NCI-H226 (cell line): ENCODE measurements at places on chromosomes 1 and 21.
A peak's percentile ranks its signal among the peaks of the same experiment; 100 is the strongest.

- DNase-seq, result no peak
Measured at GRCh38 chr1:11331036-11331944, 58.3 kb downstream of the UBIAD1 start.

GRCh38 chr1:205456868-205457745 is 1.3 kb upstream of the BLACAT1 start:
- DNase-seq, result no peak

- no peak for DNase-seq
Measured at GRCh38 chr1:167839009-167839408, 74.9 kb downstream of the ADCY10 start.

DNA sequence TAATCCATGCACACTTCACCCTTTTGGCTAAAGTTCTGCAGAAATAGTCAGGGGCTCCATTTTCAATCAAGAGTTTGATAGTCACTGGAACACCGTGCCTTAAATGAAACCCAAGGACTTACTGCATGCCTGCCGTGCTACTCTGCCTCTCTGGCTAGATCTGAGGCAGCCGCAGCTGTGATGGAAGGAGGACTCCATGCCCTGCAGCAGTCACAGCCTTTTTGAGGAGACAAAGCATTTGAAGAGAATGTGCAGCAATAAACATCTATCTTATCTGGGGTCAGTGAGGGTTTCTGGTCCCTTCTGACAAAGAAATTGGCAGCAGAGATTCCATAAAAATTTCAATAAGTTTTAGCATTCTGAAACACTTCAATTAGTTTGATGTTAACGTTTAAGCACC is 78.0 kb downstream of the BCAR3 start:
- no peak for DNase-seq

- no peak for DNase-seq
Measured at GRCh38 chr1:118219438-118219837, 34.4 kb upstream of the SPAG17 start.

GRCh38 chr1:1943834-1944570 is 24.9 kb upstream of the TMEM52 start:
- DNase-seq, result peak; percentile 30

GRCh38 chr21:35100349-35100811 is 51.3 kb upstream of the RUNX1 start:
- DNase-seq, result no peak

DNA sequence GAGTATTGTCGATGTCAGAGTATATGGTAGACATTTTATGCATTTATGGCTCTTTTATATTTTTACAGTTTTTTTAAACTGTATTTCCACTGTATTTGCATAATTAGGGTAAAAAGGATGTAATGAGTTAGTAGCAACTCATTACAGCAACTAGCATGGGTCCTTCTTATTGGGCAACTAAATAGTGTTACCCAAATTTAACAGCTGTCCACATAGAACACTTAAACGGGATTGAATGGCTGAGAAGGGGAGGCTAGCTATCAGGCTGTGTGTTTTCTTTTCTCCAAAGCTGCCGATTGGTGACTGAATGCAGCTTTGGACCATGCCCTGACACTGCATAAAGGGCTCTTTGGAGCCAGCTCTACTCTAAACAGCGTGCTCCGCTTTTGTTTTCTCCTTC is 75.4 kb downstream of the PTPRC start:
- no peak for DNase-seq

- no peak for DNase-seq
Measured at GRCh38 chr1:213491468-213491867, 440.4 kb downstream of the RPS6KC1 start.

GRCh38 chr21:34754690-34755647 is 86.2 kb downstream of the CLIC6 start:
- DNase-seq, result no peak

- DNase-seq, result no peak
Measured at GRCh38 chr1:8727809-8728213, 89.6 kb downstream of the RERE start.

- no peak for DNase-seq
Measured at GRCh38 chr21:28253961-28254360, 738.7 kb downstream of the LTN1 start.

DNA sequence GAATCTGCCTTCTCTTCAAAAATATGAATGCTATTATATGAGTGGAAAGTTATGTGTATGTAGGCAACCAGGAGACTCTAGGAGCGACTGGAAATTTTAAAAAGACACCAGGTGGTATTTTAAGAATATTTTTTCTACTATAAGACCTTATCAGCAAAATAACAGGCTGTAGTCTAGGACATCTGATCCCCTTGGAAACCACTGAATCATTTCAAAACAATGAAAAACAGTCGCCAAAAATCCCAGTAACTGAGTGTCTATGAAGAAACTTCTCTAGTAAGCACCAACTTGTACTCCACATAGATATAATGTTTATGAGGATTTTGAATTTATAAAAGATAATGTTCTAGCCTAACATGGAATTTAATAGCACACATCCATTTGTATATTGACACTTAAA is 358.5 kb downstream of the GPATCH2 start:
- peak; percentile 12 for DNase-seq

- no peak for DNase-seq
Measured at GRCh38 chr1:175073633-175074032, 6.0 kb downstream of the TNN start.

GRCh38 chr1:152959801-152960451 is 10.5 kb upstream of the SPRR4 start:
- no peak for DNase-seq

DNA sequence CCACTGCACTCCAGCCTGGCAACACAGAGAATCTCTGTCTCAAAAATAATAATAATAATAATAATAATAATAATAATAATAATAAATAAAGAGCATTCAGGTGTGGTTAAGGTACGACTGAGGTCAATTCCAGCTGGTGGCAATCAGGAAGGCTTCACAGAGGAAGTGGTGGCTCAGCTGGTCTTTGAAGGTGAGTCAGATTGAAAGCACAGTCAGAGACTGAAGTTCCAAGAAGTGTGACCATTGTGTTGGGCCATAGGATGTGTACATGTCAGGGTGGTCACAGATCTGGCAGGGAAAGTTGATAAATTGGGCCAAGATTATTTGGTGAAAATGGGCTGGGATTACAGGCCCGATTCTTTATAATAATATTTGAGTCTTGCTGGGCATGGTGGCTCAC is 31.0 kb upstream of the MED18 start:
- no peak for DNase-seq

DNA sequence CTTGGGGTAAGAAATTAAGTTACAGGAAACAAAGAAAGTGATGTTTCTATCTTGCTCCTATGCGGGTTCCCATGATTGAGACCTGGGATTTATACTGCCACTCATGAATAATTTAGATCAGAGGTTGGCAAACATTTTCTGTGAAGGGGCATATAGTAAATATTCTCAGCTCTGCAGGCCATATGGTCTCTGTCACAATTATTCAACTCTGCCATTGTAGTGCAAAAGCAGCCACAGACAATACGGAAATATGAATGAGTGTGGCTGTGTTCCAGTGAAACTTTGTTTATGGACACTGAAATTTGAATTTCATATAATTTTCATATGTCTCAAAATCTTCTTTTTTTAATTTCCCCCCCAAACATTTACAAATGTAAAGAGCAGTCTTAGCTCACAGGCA is 127.2 kb downstream of the FOXD2 start:
- DNase-seq, result no peak

- DNase-seq, result no peak
Measured at GRCh38 chr1:218456444-218456843, 111.3 kb downstream of the TGFB2 start.

DNA sequence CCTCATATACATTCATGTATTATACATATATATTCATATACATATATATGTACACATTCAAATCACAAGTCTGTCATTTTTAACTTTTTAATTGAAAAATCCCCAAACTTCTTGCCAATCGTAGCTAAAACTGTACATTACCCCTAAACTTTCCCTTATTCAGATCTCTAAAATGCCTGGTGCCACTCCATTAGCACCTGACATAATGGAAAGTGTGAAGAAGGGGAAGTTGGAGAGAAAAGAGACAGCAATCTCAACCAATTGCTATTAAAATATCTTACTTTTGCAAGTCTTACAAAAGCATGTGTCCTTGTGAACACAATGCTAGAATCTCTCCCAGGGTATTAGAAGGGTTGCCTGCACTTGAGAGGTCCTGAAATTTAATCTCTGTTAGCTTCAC is 22.7 kb upstream of the PRKACB start:
- no peak for DNase-seq

- no peak for DNase-seq
Measured at GRCh38 chr1:116194568-116194967, 83.4 kb downstream of the MAB21L3 start.

DNA sequence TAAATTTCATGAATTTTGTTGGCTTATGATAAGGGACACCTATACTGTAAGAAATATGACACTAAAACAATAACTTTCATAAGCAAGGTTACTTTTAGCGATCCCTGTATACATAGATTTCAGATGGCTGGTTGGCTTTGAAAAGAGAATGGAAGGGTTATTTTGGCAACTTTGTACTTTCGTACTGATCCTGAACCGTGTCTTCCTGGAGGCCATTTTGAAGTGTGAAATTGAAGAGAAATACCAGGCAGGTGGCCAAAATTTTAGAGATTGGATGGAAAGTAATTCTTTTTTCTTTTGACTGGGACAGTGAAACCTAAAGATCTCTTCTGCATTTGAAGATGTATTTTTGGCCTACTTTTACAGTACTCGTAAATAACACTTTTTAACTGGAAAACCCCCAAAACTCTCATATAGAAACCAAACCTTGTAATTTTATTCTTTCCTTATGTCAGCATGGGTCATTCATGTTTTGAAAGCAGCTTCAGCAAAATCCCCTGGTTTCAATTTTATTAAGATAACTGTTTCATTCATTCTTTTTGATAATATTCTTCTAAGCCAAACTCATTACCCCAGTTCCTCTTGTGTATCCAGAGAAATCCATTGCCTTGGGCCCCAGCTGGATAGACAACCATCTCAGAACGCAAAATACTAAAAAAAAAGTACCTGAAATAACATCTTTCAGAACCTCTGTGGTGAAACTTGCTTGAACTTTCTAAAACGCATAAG is 38.4 kb upstream of the ZNF281 start:
- DNase-seq, result no peak

- peak; percentile 31 for DNase-seq
Measured at GRCh38 chr21:44337941-44338895, 972 bp downstream of the CFAP410 start.

GRCh38 chr1:40371707-40372258 is 1.7 kb upstream of the SMAP2 start:
- DNase-seq, result no peak

- no peak for DNase-seq
Measured at GRCh38 chr21:37079211-37079824, 6.3 kb downstream of the TTC3 start.

DNA sequence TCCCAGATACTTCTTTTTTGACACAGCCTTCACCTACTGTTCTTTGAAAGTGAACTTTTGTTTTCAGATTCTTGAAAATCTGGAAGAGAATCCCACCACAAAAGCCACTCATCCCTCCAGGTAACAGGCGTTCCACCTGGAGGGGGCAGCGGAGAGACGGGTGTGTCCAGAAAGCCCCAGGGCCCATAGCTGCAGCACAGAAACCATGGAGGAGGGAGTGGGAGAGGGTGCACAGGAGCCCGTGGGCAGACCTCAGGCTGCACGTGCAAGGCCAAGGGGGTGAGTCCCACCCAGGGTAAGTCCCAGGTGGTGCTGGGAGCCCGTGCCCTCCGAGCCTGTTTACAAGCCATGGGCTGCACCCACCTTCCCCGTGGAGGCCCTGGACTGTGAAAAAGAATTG is 86.5 kb downstream of the PSMG1 start:
- no peak for DNase-seq

- DNase-seq, result no peak
Measured at GRCh38 chr1:30161953-30162352, 561.4 kb downstream of the MATN1 start.

DNA sequence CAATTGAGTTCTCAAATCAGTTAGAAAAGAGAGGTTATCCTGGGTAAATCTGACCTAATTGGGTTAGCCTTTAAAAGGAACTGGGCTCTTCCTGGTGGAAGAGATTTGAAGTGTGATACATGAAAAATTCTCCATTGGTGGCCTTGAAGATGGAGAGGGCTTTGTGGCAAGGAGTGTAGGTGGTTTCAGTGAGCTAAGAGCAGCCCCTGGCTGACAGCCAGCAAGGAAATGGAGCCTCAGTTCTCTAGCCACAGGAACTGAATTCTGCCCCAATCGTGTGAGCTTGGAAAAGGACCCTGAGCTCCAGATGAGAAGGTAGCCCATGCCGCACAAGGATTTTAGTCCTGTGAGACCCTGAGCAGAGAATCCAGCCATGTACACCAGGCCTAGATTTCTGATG is 12.7 kb upstream of the HYI start:
- DNase-seq, result no peak

DNA sequence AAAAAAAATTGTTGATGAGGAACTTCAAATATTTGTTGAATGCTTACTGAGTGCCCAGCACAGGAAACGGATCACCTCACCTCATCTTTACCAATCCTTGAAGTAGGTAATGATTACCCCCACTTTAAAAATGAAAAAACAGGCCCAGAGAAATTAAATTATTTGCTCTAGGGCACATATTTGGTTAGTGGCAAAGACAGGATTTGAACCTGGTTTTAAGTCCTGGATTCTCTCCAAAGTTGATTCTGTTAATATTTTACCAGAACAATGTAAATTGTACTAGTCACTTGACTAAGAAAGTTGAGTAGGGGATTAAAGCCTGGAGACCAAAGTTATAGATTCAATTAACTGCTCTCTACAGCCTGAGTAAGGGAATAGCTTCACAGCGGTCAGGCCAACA is 97.9 kb downstream of the GIPC2 start:
- no peak for DNase-seq

DNA sequence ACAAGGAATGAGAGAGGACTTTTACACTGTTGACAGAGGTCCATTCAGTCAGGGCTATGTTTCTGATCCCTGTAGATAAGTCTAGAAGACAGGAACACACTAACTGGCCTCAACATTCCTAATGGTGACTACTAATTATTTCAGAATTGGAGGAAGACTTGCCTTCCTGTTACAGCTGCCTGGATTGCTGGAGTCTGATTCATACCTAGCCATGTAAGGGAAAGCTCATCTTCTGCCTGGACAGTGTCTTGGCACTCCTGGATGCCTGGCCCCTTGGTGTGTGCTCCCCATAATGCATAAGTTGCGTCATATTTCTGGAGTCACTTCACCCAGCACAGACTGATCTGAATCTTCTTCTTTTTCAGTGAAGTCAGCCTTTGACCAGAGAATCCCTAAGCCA is 326.0 kb upstream of the RUNX1 start:
- peak; percentile 53 for DNase-seq

DNA sequence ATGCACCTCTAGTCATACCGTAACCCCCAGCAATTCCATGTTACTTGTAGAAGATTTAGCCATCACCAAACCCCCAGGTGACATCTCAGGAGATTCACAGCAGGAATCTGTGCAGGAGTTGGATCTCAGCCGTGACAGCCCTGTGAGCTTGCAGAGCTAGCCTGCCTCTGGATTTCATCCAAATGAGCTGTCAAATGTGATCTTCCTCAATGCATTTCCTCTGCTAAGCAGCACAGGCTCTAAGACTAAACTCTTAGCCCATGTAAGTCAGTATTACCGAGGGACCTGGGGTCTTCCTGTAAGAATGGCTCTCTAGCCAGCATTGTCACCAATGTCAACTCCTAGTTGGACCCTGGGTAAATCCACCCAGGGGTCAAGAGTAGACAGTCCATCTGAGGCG is 41.7 kb downstream of the UMODL1 start:
- DNase-seq, result no peak
